NCI-H446 treated with DMSO at 0.1 percent for 48 hours (cell line): ENCODE measurements at places on chromosomes 13 and 19.
A peak's percentile ranks its signal among the peaks of the same experiment; 100 is the strongest.

DNA sequence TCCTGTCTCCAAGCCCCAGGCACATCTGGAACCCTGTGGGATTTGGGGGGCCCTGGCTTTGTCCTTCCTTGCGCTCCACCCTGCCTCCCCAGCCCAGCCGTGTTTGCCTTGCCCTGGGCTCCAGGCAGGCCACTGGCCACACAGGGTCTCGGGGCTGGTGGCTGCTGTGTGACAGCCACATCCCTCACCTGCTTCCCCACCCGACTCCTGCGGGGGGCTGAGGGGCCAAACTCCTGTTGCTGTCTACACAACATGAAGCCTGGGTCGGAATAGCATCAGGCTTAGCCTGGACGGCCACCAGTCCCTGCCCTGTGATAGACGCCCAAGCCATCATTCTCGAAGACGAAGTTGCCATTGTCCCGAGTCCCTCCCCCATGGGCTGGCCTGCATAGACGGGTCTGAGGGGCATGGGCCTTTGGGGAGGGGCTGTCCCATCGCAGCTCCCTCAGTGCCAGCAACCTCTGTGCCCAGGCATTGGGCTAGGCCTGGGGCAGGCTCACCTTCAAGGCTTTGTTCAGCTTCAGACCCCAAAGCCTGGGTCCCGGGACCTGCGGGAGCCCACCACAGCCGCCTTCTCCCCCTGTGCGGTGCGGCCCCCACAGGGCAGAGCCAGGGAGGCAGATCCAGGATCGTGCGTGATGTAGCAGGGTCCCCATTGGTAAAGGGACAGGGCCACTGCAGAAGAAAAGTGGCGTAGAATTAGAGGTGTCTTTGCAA lies 15.5 kb upstream of the TEKTIP1 start:
- DNase-seq = no peak

GRCh38 chr13:26961890-26962615 lies 201.5 kb upstream of the GPR12 start:
- DNase-seq = no peak

- DNase-seq = no peak
These were observed 17.2 kb upstream of the MCF2L start for GRCh38 chr13:112951674-112952371.

DNA sequence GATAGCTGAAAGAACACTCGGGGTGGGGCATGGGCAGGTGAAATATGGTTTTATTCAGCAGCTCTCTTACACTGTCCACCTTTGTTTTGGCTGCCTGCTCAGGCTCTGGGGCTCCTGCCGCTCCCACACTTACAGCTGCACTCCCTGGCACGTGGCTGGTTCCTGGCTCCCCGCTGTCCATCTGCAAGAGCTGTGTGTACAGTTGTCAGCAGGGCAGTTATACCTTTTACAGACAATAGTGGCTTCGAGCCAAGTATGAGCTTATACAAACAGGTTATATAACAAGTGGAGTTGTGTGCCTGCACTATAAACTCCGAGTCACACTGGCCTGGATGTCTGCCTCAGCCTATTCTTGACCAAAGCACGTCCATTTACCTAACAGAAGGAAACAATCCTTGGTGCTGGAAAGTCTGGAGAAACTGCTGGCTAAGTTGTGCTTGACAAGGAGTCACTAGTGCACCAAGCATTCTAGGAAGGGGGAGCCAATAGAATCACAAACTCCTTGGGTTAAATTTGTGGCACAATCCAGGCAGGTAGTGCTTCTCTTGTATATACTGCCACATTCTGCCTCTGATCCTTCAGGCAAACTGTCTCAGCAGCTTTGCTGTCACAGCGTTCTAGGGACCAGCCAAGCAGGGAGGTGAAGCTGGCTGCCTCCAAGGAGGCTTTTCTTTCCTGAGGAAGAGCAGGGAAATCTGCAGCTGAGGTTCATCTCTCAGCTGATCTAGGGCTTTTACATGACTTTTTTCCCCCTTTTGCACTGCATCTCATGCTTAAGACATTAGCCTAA lies 68.2 kb downstream of the NHLRC3 start:
- no peak for DNase-seq

GRCh38 chr19:15640294-15640903 lies at the start of gene CYP4F3:
TSS of gene CYP4F3 (plus strand) at chr19:15640897. CDS start at chr19:15641416, 519 bp downstream.
- no peak for DNase-seq

DNA sequence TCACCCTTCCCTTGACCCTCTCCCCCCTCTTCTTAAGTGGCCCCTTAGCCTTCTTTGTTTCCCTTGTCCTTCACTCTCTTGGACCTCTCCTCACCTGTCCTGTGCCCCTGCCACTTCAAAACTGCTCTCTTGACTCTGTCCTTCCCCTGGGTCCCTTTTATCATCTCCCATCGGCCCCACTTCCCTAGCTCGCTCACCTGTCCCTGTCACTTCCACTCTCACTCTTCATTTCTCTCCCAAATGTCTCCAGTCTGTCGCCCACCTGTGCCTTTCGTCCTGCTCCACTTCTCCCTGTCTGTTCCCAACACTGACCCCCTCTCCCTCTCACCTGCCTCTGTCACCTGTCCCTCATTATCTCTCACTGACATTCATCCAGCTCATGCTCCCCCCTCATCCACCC lies 699 bp downstream of the IFNL1 start:
- DNase-seq = no peak

DNA sequence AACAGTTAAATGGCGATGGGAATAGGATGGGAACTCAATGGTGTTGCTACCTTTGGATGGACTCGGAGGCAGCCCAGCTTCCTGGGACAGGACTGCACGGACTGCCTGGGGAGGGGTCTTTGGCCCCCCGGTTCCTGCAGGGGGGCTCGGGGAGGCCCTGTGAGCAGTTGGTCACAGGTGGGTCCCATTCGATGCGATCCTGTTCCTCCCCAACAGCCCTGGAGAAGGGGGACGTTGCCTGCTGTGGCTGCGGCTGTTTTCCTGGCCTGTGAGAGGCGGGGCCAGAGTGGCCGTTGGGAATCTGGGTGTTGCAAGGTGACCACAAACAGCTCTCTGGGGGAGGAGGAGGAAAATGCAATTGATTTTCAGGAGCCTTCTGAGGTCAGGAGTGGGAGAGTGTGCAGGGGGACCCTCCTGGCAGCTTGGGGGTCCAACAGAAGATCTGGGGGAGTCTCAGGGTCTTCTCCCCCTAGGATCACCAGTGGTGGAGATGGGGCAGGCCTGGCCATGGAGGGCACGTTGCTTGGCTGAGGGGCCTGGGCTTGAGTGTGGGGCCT lies 1.9 kb upstream of the PLPPR3 start:
- no peak for DNase-seq

GRCh38 chr19:40601134-40601974 lies at the start of gene LTBP4:
TSS of gene LTBP4 (plus strand) at chr19:40601369. CDS start at chr19:40601388, 19 bp downstream.
- no peak for DNase-seq

GRCh38 chr19:17243830-17244617 lies 1.7 kb downstream of the NR2F6 start:
- no peak for DNase-seq

DNA sequence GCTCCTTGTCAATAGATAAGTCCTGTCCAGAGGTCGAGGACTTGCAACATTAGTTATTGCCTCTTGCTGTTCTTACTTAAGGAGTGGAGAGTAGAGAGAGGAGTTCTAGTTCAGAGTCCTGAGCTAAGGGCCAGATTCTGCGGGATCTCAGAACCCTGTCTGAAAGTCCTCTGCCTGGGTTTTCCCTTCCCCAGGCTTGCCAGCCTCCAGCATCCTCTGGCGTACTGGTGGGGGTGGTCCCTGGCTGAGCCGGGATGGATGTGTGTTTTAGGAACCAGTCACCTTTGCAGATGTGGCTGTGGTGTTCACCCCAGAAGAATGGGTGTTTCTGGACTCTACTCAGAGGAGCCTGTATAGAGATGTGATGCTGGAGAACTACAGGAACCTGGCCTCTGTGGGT lies 26.0 kb downstream of the ZNF333 start:
- DNase-seq = no peak

- DNase-seq = no peak
These were observed 103.2 kb downstream of the SPACA7 start for GRCh38 chr13:112479389-112479788.

DNA sequence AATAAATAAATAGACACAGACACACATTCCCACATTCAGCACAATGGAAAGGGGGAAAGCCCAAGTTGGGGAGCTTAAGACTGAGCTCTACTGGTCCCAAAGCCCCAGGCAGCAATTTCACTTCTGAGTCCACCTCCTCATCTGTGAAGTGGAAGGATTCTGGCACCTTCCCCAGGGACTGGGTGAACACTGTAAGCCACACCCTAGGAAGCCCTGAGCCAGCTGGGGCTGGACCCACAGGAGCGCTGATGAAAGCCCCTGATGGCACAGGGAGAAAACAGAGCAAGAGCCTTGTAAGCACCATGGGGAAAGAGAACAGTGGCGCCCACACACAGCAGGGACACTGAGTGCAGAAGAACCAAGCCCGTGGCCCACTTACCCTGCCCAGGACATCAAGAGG lies 37.8 kb downstream of the EPS15L1 start:
- no peak for DNase-seq

DNA sequence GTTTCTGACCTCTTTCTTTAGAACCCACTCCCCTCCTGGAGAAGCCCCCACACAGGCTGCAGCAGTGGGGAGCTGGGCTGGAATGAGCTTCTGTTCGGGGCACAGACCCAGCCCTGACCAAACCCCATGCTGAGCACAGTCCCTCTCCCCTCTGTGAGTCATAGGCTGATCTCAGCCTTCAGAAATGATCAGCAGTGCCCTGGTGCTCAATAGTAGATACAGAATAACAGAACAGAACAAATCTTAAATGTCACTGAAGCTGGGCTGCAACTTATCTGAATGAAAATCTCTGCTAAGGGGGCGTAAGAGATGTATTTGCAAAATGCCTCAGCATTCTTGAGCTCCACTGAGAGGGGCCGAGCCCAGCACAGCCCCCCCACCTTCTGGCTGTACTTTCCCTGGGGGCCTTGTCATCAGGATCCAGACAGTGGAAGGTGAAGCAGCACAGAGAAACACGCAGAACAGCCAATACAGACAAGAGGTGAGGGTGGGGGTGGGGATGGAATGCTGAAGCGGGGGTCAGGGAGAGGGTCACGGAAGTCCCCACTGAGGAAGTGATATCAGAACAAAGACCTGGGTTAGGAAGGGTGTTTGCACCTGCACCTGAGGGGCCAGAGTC lies 9.9 kb downstream of the ZNF665 start:
- no peak for DNase-seq

GRCh38 chr13:43431290-43431716 lies 355.5 kb downstream of the ENOX1 start:
- peak; percentile 11 for DNase-seq

DNA sequence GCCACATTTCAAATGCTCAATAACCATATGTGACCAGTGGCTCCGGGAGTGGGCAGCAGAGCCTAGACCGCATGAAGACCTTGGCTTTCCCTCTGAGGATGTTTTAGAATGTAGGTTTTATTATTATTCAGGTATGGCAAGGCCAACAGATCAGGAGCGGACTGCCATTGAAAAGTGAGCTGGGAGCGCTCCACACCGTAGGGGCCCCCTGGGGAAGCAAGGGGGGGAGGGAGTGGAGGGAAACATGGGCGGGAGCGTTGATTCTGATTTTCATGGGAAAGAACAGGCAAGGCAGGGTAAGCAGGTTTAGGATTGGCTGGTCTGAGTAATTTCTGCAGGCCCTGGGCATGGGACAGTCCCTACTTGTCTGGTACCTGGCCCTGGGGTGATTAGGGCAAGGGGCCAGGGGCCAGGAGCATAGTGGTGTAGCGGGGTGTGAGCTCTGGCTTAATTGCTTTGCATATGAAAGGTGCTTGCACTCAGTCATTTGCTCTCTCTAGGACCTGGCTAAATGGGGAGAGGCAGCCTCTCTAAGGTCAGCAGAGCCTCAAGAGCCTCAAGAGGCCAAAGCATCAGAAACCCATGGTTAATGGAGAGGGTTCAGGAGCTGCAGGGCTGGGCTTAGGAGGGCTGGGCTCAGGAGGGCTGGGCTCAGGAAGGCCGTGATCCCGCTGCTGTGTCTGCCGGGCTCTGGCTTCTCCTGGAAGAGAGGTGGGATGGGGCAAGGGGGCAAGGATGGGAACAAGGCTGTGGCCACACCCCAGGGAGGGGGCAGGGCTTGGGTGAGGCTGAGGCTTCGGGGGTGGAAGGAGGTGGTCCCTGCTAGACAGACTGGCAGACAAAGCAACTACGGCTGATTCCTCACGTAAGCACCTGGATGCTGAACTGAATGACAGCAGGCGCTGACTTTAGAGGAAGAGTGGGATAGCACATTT lies 82.0 kb upstream of the WASF3 start:
- no peak for DNase-seq

DNA sequence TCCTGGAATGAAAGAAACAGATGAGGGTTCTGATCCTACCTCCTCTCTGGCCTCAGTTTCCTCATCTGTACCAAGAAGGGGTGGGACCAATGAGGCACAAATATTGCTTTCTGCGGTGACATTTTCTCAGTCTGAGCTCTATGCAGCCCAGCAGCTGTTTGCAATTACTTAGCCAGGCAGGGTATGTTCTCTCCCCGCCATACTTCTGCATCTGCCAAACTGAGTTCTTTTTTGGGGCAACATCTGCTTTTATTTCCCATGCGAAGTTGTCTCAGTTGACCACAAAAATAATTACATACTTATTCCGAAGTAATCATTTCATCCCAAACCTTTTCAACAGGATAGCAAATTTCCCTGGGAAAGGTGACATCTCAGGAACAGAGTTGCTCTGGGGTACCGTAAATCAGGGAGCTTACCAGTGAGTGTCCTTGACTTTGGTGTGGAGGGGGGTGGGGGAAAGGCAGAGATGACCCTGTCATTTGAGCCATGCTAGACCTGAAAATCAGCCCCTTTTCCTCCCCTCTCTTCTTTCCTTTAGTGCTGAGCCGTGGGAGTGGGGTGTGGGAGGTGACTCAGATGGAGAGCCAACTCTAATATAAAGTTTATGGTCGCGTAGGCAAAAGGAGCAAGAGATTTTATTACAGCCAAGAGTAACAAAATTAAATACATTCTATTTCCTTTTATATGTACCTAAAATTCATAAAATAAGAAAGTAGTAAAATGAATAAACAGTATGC lies 165.7 kb upstream of the KL start:
- no peak for DNase-seq

DNA sequence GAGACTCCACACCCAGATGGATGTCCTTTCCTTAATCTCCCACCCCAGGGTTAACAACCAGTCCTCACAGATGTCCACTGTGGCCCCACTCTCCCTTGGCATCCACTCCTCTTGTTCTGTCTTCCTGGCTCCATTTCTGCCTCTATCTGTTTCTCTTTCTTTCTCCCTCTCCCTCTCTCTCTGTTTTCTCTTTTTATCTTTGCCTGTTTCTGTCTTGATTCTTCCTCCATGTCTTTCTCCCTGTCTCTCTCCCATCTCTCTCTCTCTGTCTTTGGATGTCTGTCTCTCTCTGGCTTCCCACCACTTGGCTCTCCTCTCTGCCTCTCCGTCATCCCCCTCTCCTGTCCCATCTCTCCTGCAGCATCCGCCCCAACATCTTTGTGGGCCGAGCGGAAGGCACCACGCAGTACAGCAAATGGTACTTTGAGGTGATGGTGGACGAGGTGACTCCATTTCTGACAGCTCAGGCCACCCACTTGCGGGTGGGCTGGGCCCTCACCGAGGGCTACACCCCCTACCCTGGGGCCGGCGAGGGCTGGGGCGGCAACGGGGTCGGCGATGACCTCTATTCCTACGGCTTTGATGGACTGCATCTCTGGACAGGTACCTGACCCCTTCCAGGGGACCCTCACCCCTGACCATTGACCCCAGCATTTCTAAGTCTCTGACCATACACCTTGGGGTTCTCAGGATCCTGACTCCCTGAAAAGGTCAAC lies 24.4 kb downstream of the RYR1 start:
- DNase-seq = no peak

GRCh38 chr13:34751492-34751891 lies 190.6 kb upstream of the NBEA start:
- no peak for DNase-seq
